Cerebellum (tissue), 4 donors: ENCODE measurements at places on chromosomes 4 and X.

GRCh38 chrX:16445166-16445752 is 204.7 kb upstream of the S100G start:
- DNase-seq = no peak

DNA sequence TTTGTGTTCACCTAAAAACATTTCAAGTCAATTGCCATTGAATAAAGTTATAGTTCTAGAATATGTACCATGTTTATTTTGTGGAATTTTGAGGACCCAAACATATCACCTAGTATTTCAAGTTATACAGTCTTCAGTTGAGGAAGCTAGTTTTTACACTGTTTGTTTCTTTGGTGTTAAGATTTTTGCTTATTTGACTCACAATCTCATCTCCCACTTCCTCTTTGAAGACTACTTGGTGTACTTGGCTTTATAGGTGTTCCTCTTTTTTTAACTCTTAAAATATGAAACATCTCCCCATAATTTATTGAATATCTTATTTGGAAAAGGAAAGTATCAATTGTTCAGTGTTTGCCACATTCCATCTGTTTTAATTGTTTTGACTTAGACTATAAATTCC is 675.4 kb downstream of the RAPGEF2 start:
- no peak for DNase-seq

DNA sequence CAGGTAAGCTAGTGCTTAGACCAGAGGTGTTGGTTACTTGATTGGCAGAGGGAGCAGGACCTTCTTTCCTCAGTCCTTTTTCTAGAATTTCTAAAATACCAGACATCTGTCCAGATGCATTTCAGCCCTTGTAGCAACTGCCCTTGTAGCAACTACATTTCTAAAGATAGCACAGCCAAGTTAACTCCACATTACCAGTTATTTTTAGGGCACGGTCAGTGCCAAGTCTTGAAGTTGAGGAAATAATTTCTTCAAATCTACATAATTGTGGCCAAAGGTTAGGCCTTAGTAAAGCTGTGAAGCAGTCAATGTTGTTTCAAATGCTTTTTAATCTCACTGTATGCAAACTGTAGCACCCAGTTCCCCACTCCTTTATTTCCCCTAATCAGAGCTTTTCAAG is 62.9 kb downstream of the MID1IP1 start:
- DNase-seq = no peak

DNA sequence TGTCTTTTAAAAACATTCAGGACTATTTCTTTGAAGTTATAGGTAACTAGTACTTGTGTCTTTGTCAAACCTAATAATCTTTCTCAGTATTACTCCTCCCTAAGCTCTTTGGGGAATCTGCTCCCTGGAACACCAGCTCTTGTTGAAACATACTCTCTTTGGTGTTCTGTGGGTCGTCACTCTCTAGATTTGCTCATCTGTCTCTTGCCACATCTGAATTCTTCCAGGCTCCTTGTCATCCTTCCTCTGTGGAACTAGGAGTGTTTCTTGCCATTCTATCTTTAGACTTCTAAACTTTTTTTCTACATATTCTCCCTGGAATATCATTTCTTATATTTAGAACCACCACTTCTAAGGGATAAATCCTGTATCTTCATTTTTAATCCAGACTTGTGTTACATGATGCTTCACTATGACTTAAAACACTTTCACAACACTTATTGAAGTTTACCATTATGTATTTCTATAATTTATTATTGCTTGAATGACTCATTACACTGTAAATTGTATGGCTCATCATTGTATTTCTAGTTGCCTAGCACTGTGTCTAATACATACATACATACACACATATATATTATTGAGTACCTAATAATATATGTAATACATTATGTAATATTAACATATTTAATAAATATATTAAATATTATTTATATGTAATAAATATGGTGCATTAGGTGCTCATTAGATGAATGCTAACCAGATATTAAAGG is 186.1 kb downstream of the TMA16 start:
- DNase-seq = no peak

DNA sequence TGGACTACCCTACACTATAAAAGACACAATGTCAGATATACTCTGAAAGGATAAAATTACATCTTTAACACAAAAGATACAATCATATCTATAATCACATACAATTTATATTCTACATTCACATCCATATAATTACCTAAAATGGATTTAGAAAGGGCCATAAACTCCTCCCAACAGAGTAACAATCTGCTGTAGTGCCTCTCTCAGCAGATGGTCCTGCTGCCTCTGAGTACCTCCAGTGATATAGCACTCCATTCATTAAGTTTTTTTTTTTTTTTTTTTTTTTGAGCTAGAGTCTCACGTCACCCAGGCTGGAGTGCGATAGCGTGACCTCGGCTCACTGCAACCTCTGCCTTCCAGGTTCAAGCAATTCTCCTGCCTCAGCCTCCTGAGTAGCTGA is 7.4 kb downstream of the ANKRD37 start:
- peak; percentile 38 for DNase-seq

GRCh38 chrX:70292788-70293187 is 2.9 kb downstream of the KIF4A start:
- no peak for DNase-seq

DNA sequence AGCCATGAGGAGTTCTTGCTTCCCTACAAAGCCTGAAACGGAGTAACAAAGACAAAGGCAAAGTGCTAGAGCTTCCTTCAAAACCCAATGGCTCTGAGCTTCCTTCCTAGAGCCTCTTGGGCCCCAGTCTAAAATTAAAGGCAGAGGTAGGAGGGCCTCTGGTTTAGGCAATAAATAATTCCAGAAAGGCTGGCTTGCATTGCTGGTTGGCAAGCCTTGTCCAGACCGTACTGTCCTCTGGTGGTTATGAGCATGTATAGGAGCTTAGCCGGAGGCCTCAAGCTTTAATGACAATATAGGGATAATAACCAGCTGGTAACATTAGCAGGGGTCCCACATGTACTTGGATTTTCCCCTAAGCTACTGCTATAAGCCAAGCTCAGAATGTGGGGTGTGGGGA is 237.3 kb downstream of the AR start:
- DNase-seq = no peak

- DNase-seq = no peak
Measured at GRCh38 chr4:184846531-184846930, 20.8 kb upstream of the ACSL1 start.

DNA sequence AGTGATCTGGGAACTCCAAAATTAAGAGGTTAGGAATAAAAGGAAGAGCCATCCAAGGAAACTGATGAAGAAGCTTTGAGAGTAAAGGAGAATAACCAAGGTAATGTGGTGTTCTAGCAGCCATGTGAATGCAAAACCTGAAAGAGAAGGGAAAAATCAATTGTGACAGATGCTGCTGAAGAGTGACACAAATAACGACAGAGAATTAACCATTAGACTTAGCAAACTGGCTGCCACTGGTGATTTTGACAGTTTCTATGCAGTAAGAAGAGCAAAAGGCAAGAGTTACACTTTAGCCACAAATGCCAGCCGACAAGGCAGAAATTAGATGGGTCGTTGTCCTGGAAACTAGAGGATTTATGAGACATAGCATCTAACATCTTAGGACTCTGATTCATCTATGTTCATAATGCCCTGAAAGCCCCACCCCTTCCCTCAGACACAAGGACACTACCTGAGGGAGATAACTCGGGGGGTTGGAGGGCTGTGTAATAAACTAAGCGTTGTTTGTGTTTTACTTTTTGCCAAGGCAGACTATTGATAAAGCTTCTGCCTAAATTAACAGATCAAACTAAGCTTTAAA is 13.0 kb upstream of the TMEM144 start:
- DNase-seq = no peak

GRCh38 chr4:87037671-87038334 is 103.0 kb downstream of the AFF1 start:
- DNase-seq = no peak

- no peak for DNase-seq
Measured at GRCh38 chr4:173270312-173271027, 63.7 kb downstream of the HMGB2 start.

DNA sequence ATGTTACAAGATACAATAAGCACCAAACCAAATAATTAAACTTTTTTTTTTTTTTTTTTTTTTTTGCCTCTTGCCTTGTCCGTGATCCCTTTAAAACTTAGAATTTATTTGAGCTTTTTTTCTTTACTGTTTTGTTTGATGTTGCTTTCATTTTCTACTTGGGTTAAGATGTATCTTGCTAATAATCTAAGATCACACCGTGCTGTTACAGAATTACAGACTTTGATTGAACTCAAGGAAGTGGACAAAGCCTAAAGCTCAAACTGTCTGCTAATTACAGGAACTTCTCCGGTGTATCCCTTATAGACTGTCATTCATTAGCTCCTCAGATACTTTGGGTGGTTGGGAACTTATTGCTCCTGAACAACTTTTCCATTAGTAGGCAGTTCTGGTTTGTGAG is 26.5 kb downstream of the STIM2 start:
- DNase-seq = no peak
